Right ventricle myocardium superior (tissue), 1 donor: ENCODE measurements at places on chromosomes 11 and 22. TPM values are rescaled to one million over a fixed set of nuclear protein-coding genes. Genes with fewer than 3 reads are reported as not detected.

AIP gene
- total RNA-seq, result 50.6 TPM

CRYBB1 gene
- 0.65 TPM for total RNA-seq

OR8D4 gene
- total RNA-seq, result not detected

CHADL gene
- total RNA-seq, result 22.6 TPM

FERMT3 gene
- total RNA-seq, result 6.0 TPM

ARHGAP20 gene
- 0.38 TPM for total RNA-seq

A4GALT gene
- 76.1 TPM for total RNA-seq

SHANK2 gene
- total RNA-seq, result 0.11 TPM

TRIM66 gene
- 2.4 TPM for total RNA-seq

HEPACAM gene
- total RNA-seq, result 0.35 TPM

KCNJ11 gene
- 27.7 TPM for total RNA-seq
